ENCODE measurements at places on chromosomes 6 and 20. TPM values are rescaled to one million over a fixed set of nuclear protein-coding genes. Genes with fewer than 3 reads are reported as not detected.

GRCh38 chr20:12305188-12305950, 387.7 kb downstream of the BTBD3 start:
- DNase-seq, result no peak

DNA sequence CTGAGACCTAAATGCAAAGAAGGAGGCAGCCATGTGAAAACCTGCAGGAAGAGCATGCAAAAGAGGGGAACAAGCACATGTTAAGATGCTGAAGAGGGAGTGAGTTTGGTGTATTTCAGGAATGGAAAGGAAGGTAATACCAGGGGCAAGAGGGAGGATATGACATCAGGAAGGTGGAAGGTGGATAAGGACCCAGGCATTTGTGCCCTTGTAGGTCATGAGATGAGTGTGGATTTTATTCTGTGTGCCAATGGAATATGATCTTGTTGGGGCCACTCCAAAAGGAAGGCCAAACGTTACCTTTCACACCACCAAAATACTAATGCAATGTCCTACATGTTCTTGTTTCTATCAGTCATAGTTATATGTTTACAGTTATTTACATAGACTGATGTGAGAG, 17.2 kb upstream of the DOK5 start:
- DNase-seq, result no peak

DNA sequence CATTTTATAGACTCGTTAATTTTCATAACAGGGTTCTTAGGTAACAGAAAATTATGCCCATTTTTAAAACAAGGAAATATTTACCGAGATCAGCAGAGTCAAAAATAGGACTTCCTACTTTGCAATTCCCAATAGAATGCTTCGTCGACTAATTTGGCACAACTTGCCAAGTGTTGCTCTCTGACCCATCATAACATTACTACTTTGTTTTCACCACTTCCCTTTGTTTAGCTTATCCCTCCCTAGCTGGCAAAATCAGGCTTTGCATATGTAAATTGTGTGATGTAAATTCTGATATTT, 914 bp upstream of the RANBP9 start:
- no peak for DNase-seq

- DNase-seq, result no peak
Measured at GRCh38 chr6:65116326-65116725, 590.7 kb downstream of the EYS start.

Gene TMEM74B
- total RNA-seq, result not detected

GRCh38 chr6:113920663-113921267, 50.2 kb downstream of the HDAC2 start:
- DNase-seq, result no peak

- DNase-seq, result no peak
Measured at GRCh38 chr6:37190159-37190535, 20.2 kb downstream of the PIM1 start.

DNA sequence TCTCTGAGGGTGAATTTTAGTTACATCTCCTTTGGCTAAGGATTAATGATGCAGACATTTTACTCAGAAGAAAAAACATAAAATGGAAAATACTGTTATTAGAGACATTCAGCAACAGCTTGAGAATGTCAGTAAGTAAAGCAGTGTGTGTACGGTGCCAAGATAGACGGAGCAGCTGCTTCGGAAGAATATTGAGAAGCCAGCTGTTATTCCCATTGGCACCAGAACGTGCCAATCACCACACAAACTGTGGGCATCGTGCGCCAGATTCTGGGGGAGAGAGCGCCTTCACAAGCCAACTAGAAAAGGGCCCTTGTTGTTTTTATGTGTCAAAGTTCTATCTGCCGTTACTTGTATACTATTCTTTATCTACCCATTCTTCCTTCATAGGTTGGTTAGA, 163.4 kb downstream of the MTFR2 start:
- no peak for DNase-seq

DNA sequence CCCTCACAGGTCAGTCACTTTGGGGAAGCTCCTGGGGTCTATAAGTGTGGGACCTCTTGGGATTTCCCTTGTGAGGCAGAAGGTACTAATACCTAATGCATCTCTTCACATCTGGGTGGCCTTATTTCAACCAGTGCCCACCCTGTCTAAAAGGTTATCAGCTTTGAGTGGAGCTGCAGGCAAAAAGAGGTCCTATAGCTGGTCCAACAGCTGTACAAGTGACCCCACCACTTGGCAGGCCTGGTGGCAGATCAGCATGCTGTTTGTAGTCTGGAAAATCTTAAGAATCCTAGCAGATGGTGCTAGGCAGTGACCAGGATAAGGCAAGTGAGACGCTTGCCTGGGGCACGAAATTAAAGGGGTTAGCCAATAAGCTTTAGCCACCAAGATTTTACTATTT, 51.6 kb upstream of the GTSF1L start:
- no peak for DNase-seq

Gene ELOVL2
- 0.85 TPM for total RNA-seq

DNA sequence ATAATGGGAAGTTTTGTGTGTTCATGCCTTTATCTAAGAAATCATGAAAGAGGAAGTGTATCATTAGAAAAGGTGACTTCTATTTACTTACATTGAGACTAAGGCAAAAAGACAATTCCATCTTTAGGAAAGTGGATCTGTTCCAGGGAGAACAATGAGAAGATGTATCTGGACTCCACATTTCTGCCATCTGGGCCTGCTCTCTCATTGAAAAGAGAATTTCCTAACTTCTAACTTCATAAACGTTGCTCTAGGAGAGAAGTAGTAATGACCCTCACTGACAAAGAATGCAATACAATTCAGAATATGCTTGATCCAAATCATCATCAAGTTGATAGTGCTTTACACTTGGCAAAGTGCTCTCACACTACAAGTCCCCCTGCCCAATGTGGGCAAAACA, 294.2 kb downstream of the OGFRL1 start:
- DNase-seq, result no peak

- no peak for DNase-seq
Measured at GRCh38 chr6:11814819-11815218, 36.2 kb upstream of the ADTRP start.

GRCh38 chr20:45109634-45110033, 5.3 kb downstream of the WFDC5 start:
- no peak for DNase-seq

Gene COL12A1
- total RNA-seq, result 272 TPM

GRCh38 chr20:61628480-61628879, 376.4 kb downstream of the CDH4 start:
- DNase-seq, result no peak

Gene LST1
- not detected for total RNA-seq

DNA sequence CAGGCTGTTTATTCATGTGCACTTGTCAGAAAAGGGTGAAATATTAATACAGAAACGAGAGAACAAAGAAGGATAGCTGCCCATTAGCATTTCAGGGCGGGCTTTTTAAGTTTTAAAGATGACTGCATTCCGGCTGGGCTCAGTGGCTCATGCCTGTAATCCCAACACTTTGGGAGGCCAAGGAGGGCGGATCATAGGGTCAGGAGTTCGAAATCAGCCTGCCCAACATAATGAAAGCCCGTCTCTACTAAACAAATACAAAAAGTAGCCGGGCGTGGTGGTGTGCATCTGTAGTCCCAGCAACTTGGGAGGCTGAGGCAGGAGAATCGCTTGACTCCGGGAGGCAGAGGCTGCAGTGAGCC, 130.5 kb downstream of the HFE start:
- DNase-seq, result no peak

DNA sequence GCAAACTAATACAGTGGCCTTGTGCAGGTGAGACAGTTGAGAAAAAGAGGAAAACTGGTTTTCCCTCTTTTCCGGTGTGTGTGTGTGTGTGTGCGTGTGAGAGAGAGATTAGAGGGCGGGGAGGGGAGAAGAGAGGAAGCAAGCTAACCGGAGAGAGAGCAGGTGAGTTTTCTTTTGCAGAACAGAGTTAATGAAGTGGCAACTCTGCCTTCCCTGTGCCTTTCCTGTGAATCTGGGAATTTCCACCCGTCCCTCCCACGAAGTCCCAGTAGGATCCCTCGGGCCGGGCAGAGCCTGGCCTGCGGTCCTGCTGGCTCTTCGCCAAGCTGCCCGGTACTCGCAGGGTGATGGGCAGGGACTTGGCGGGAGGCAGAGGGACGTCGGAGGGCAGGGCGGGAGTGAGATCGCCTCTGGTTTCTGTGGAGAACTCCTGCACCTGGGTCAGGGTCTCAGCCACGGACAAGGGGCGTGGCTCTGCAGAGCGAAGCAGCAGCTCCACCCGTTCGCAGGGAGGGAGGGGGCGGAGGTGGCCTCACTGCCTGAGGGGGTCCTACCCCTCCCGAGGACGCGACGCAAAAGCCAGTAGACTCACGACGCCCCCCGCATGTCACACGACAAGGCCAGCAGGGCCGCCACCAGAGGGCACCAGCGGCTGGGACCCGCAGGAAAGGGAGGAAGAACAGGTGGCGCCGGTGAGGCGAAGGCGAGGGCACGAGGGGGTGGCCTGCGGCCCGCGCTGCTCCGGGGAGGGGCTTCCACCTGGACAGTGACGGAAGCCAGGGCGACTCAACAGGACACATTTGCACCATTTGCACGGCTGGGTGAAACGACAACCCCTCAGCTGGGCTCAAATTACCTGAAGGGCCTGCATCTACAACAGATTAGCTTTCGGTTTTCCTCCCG, 51.2 kb upstream of the RNF182 start:
- DNase-seq, result peak; percentile 53

DNA sequence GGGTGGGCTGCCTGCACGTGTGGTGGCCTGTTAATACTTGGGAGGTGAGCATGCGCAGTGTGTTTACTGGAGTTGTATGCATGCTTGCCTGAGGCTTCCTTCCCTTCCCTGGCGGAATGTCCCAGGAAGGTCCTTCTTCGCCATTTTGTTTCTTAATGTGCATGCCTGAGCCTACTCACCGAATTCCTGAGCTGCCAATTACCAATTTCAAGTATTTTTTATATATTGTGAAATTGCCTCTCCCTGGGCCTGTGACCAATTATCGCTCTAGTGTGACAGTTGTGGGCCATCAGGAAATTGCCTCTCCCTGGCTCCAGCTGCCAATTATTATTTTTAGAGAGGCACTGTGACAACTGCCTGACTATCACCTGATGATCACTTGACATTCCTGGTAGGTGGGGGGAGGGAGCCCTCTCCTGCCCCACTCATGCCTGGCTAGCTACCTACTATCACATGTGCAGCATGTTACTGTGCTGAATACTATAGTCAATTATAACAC, 70.0 kb downstream of the FAM50B start:
- DNase-seq, result no peak

Gene METTL24
- total RNA-seq, result not detected

DNA sequence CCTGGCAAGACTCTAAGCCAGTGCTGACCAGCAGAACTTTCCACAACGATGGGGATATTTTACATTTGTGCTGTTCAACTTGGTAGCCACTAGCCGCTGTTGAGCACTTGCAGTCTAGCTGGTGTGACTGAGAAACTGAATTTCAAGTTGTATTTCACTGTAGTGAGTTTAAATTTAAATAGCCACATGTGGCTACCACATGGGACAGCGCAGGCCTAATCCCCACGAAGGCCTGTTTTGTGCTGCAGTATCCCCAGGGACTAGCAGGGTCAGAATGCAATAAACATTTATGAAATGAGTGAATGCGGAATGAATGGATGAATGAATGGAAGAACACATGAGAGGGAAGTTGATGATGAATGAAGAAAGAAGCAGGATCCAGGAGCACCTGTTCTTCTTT, 115.8 kb downstream of the TRERF1 start:
- DNase-seq, result no peak

Gene TGM3
- not detected for total RNA-seq

DNA sequence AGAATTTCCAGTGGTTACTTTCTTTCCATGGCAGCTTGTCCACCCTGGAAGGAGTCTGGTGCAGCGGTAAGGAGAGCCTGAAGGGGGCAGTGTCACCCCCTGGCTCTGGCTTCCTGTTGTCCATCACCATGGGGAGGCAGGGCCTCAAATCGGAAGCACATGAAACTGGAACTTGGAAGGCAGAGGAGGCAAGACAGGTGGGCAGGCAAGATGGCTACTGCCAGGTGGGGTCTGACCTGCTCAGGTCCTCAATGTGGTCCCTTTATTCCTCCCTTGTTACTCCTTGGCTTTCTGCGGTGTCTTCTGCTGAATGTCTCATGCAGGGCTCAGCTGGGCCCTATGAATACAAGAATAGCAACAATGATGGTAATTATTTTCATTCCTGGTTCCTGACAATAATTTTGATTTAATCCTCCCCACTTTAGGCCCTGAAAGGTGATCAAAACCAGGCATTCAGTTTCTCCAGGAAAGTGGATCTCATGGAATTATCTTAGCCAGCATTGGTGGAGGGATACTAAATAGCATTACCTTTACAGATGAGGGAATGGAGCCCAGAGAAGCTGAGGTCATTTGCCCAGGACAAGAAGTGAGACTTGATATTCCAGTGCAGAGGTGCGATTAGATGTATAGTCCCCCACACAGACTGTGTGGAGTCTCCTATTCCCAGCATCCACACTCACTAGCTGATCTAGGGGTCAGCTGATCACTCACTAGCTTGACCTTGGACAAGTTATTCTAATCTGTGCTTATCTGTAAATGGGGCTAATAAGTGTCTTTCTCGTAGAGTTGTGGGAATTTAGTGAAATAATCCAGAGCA, 17.6 kb upstream of the SNAI1 start:
- DNase-seq, result peak; percentile 56

DNA sequence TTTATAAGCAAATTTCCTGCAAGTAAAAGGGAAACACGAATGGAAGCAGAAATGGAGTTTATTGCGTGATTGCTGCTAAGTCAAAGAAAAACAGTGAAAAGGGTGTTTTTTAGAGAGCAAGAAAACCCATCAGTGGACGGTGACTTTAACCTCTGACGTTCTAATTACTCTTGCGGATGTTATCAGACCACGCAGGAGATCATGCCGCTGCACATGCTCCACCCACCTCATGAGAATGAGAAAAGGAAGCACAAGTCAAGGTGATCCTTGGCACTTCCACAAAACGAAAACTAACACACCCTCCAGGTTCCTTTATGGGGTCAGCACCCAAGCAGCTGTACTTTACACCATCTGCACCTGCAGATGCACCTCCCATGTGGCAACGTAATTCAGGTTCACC, 45.0 kb downstream of the LYRM4 start:
- no peak for DNase-seq
